ENCODE measurements at places on chromosomes 6 and 20.

DNA sequence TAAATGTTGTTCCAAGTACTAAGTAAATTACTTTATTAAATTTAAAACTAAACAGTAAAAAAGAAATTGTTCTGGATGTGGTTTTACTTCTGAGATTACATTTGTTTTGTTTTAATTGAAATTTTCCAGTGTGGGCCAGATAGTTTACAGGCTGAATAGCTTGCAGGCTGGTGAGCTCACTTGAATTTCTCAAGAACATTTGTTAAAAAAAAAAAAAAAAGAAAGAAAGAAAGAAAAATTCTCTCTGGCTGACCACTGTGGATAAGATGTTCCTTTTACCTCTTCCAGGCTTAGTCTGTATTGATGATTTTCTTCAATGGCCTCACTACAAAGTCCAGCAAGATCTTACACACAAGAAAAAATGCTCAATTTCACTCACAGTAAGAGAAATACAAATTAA lies 85.4 kb downstream of the PLCG1 start:
- DNase-seq, result no peak

- no peak for DNase-seq
Observed at GRCh38 chr20:36441027-36441414, 100.3 kb upstream of the MYL9 start.

DNA sequence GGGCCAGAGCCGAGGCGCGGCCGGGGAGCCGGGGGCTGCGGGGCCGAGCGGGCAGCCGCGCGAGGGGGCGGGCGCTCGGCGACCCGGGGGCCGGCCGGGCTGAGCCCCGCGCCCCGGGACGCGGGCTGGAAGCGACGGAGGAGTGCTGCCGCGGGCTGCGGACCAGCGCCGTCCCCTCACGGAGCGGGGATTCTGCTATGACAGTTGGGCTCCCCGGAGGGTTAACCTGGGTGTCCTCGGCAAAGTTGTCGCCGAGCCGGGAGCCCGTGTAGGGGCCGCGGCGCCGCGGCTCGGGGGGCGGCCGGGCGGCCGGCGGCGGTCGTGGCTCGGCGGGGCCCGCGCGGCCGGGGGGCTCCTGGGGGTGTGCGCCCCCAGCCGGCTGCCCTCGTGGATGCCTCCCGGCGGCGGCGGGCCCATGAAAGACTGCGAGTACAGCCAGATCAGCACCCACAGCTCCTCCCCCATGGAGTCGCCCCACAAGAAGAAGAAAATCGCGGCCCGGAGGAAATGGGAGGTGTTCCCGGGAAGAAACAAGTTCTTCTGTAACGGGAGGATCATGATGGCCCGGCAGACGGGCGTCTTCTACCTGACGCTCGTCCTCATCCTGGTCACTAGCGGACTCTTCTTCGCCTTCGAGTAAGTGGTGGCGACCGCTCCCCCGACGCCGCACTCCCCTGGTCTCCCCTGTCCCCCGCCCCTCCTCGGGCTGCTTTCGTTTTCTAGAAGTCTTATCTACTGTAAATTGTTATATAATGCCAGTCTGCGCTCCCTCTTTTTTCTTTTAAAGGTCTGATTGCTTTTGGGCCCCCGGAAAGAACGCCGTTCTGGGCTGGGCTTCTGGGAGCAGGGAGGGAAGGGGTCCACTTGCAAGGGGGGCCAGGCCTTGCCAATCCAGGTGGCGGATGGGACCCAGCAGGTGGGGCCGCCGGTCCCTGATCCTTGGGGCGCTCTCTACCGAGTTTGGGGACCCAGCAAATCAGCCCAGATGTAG lies 936 bp downstream of the ZDHHC14 start:
- DNase-seq, result peak; percentile 61

DNA sequence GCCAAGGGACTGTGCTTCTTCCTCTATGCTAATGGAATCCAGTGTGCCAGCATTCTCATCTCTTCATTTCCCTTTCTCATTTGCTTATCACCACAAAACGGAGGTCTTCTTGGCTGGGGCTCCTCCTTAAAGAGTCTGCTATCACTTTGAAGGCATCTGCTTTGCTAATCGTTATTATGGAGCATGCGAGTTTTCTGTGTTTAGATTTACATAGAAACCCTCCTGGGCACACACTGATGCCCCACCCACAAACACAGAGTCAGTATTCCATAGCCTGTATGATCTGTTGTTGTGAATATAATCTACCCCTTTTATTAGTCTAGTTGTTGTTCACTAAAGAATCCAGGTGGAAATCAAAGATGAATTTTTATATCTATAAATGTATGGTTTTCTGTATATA lies 83.4 kb upstream of the XRN2 start:
- no peak for DNase-seq

DNA sequence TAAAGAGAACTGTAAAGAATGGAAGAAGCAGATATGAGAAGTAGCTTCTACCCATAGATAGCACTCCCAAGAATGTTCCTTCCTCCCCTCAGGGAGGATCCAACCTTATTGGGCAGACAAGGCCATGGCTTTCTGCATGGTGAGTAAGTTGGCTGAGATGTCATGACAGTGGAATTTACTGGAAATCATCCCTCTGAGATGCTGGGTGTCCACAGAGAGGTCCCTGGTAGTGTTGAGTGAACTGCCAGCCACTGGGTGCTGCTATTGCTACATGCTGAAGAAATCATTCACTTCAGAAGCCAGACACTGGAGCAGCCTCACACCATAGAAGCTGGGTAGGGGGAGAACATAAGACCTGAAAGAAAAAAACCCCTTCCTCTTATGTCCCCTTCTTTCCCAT lies 46.4 kb upstream of the FERMT1 start:
- no peak for DNase-seq
